ENCODE measurements at places on chromosomes 6 and 20.

GRCh38 chr6:146542881-146543210 lies 787 bp upstream of the RAB32 start:
- no peak for DNase-seq

GRCh38 chr6:135693811-135694370 lies 157.6 kb upstream of the PDE7B start:
- DNase-seq = no peak

- DNase-seq = no peak
Measured at GRCh38 chr20:5569021-5569420, 181.2 kb upstream of the SHLD1 start.

GRCh38 chr6:83514866-83515466 lies 2.6 kb downstream of the PRSS35 start:
- peak; percentile 76 for DNase-seq

All from NCI-H774 (cell line).